ENCODE measurements at places on chromosomes 2 and 18.

DNA sequence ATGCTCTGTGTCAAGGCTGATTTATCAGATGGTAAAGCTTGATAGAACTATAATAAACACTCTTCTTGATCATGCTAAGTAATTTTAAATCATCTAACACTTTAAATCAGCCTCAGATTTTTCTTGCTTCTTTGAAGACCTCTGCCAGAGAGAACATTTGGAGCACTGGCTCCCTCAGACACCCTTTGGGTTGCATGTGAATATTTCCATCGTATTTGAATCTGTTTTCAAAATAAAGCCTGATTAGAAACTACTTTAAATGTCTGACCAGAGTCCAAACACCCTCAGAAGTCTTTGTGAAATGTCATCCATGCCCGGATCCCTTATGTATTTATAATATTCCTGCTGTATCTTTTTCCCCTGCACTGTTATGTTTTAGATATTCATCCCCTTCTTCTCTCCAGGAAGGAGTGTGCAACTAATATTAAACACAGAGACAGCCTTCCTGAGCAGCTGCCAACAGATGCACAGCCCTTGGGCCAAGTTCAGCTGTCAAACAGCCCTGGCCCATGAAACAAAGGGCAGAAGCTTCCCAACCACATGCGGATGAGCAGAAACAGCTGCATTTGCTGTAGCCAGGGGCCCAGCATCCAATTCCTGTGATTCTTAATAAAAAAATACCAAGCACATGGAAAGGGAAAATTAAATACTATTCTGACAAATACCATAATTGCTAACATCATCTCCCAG lies 46.5 kb downstream of the DPP10 start:
- DNase-seq, result no peak

- no peak for DNase-seq
Observed at GRCh38 chr2:217413193-217413592, 553.3 kb upstream of the TNP1 start.

DNA sequence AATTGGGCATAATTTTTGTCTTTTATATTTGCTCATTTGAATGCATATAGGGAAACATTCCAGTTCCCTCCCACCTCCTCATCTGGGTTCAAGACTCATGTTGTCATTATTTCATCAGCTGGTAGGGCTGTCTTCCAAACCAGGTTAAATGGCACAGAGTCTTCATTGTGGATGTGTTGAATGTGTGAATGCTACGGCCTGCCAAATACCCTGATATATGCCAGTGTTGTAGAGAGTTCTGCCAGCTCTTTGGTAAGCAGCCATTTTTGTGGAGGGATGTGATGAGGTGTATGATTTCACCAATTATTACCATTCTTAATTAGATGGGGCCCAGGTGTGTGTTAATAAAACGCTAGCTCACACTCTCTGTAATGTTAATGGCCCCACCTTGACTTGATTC lies 121.7 kb downstream of the LYPD6B start:
- no peak for DNase-seq

- DNase-seq, result no peak
Observed at GRCh38 chr2:126699716-126700581, 44.0 kb downstream of the GYPC start.

- DNase-seq, result no peak
Observed at GRCh38 chr2:1910592-1911246, 166.4 kb upstream of the PXDN start.

GRCh38 chr18:43279015-43279744 lies 1.9 kb upstream of the SYT4 start:
- DNase-seq, result no peak

DNA sequence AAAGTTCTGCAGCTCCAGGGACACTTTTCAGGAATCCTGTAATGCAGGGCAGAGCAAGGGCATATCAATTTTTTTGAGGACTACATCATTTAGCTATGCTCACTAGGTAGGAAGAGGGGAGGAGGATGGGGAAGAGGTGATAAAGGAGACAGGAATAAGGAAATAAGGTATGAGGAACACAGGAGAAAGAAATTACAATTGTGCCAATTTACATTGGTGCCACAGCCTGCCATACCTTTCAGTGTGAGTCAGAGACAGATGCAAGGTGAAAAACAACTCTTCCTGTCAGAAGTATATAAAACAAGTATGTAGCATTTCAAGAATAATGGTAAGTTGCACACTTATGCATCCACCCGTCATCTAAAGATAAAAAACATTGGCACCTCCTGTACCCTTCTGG lies 5.4 kb upstream of the MRPS9 start:
- DNase-seq, result no peak

DNA sequence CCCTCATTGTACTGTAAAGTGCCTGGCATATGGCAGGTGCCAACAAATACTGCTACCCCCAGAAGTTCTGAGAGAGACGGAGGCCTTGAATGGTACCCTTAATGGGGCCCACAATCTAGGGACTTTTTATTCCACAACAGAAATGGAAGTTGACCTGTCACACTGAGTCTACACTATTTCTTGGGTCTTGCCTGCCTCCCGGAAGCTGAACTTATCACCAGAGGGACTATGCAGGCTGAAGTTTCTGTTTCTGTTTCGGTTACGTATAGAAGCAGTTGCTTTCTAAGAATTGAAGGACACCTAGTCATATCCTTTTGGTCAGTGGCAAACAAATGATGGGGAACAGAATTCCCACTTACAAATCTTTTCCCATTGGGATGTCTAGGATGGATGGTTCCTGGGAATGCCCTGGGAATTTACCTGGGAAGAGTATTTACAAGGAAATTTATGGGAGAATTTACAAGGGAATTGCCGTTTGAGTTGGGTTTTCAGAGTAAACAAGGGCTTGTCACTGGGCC lies 74.2 kb downstream of the HS1BP3 start:
- DNase-seq, result no peak

GRCh38 chr2:10412380-10412779 lies 35.7 kb downstream of the ODC1 start:
- DNase-seq, result peak; percentile 62

DNA sequence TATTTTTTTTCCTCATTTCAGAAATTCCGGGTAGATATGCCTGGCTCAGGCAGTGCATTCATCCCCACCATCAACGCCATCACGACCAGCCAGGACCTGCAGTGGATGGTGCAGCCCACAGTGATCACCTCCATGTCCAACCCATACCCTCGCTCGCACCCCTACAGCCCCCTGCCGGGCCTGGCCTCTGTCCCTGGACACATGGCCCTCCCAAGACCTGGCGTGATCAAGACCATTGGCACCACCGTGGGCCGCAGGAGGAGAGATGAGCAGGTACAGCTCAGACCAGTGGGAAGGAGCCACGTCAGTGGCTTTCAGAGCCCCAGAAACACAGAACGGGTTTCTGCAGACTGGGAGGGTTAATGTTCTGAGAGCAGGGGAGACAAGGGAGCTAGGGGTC lies 11.4 kb downstream of the FOSL2 start:
- DNase-seq, result no peak

- DNase-seq, result no peak
Observed at GRCh38 chr18:74278058-74278457, 13.7 kb downstream of the CYB5A start.

DNA sequence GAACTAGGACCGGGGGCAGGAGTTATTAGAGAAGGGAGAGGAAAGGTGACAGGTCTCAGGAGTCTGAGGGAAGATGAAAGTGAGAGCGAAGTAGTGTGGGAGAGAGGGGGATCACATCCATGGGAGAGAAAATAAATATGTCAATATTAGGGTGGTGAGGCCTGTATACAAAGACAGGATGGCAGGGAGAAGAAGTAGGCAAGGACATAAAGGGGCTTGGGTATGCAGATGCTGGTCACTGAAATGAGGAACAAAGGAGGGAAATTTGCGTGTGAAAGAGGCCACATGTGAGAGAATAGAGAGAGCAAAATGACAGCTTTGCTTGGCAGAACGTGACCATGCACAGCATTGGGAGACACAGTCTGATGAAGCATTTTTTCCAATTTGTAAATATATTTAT lies 13.6 kb downstream of the METAP1D start:
- DNase-seq, result no peak

GRCh38 chr18:41761333-41762018 lies 193.6 kb upstream of the PIK3C3 start:
- no peak for DNase-seq

DNA sequence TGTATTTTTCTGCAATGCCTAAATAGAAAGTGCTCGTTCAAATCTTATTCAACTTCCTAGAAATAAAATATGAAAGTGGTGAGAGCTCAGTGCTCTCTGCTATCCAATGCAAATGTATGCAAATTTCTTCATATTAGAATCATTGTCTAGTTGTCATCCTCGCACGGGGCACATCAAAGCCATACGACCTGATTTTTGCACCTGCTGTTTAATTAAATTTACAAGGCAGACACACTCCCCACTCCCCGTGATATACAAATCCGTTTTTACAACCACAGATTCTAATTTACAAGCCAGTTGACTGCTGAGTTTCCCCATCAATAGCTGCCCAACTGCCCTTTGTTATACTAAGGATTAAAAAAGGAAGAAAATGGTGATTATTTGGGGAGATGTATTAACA lies 284.6 kb downstream of the RNF144A start:
- DNase-seq, result no peak

GRCh38 chr2:179235463-179236108 lies 29.0 kb downstream of the SESTD1 start:
- no peak for DNase-seq

GRCh38 chr2:237199577-237199976 lies 113.9 kb downstream of the COPS8 start:
- DNase-seq, result no peak

DNA sequence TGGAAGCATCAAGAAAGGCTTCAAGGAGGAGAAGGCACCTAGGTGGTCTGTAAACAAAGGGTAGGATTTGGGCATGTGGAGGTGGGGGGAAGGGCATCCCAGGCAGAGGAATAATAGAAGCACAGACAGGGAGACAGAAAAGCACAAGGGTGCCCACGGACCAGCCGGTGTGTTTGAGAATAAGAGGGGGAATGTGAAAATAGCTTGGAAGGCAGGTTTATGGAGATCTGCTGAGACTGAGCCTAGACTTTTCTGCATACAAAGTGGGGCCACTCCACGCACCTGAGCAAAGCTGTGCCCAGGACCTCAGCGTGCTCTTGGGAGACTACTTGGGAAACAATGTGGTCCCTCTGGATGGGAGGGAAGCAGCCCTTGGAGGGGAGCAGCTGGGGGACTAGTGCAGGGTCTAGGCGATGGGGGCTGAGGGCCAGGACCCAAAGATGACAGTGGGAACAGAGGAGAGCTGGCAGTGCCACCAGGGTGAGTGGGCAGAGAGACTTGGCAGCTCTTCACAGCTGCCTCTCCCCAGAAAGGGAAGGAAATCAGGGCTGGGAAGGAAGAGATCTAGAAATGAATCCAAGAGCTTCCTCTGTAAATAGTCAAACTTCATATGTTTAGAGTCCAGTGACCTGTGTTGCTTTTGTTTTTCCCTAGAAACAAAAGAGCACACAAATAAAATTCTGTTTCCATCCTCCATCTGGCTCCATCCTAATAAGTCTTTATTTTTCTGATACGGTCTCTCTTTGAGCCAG lies 110.7 kb upstream of the SMAD7 start:
- DNase-seq, result no peak

- DNase-seq, result no peak
Observed at GRCh38 chr2:62789518-62789917, 84.0 kb downstream of the EHBP1 start.

- DNase-seq, result no peak
Observed at GRCh38 chr2:172295677-172296076, 131.7 kb upstream of the ITGA6 start.

GRCh38 chr2:25279091-25279651 lies 62.6 kb downstream of the DNMT3A start:
- peak; percentile 44 for DNase-seq

DNA sequence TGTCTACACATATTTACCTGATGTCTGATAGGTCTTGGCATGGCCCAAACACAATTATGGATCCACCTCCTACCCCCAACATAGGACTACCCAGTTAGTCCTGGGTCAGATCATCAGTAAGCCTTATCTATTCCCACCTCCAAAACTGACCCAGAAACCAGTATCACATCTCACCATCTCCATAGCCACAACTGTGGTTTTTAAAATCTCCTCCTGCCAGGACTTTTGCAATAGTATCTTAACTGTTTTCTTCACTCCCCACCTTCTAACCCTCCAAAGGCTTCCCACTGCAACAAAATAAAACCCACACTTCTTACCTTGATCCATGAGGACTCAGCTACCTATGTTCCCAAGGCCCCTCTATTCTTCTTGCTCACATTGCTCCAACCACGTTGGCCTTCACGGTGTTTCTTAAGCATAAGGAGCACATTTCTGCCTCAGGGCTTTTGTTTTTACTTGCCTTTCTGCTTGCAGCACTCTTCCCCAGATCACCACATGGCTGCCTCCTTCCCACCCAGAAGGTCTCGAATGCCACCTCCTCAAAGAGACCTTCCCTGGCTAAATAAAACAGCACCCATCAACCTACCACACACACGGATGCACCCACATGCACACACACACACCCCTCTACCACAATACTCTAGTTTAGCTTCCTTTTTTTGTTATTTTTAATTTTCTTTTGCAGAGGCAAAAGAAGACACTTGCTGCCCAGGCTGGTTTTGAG lies 125.9 kb upstream of the SLC1A4 start:
- DNase-seq, result no peak

- no peak for DNase-seq
Observed at GRCh38 chr2:96391153-96391827, 55.7 kb downstream of the NCAPH start.

DNA sequence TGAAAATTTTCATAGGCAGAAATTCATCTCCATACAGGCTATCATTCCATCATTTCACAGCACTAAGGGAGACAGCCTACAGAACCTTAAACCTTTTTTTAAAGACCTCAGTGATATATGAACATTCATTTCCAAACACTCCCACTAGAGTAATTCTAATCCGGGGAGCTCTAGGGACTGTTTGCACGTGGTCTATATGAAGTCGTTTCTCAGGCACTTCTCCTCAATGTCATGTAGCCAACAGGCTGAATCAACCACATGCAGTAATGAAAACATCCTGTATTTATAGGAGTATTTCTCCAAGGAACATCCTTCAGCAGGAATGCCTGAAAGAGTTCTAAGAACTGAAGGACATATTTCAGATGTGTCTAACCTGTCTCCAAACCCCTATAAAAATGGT lies 97.3 kb upstream of the CREB1 start:
- DNase-seq, result no peak

- DNase-seq, result no peak
Observed at GRCh38 chr18:11261486-11261885, 112.1 kb upstream of the PIEZO2 start.

- no peak for DNase-seq
Observed at GRCh38 chr18:50697509-50697908, 122.3 kb downstream of the MRO start.

DNA sequence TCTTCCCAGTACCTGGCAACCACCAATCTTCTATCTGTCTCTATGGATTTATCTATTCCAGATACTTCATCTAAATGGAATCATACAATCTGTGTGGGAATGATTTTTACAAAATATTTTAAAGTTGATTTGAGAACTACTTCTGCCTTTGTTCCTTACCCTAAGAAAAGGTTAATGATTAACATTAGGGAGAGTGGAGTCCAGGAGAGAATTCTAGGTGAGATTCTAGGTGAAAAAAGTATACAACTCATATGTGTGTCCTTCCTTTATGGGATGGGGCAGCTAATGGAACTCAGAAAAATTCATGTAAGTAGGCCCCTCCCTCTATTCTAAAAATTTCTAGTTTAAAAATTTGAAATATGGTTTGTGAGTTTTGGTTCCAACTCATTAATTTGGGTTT lies 35.9 kb upstream of the WDSUB1 start:
- no peak for DNase-seq

GRCh38 chr2:189305291-189305943 lies 125.9 kb upstream of the COL5A2 start:
- DNase-seq, result no peak

GRCh38 chr18:22020127-22020866 lies 149.1 kb upstream of the GATA6 start:
- no peak for DNase-seq
